ENCODE measurements at places on chromosomes 2 and 18.

GRCh38 chr2:72097276-72097675 is 50.4 kb downstream of the CYP26B1 start:
- no peak overlapping the region for H3K27ac ChIP-seq
- no peak for DNase-seq
- H3K27me3 ChIP-seq = no peaks in the 10 kb centered on the region
- H3K4me1 ChIP-seq = no peaks in the 10 kb centered on the region

GRCh38 chr2:223591596-223591995 is 10.6 kb downstream of the SCG2 start:
- H3K4me3 ChIP-seq = no peak overlapping the region
- no peaks in the 10 kb centered on the region for H3K4me1 ChIP-seq
- DNase-seq = no peak

DNA sequence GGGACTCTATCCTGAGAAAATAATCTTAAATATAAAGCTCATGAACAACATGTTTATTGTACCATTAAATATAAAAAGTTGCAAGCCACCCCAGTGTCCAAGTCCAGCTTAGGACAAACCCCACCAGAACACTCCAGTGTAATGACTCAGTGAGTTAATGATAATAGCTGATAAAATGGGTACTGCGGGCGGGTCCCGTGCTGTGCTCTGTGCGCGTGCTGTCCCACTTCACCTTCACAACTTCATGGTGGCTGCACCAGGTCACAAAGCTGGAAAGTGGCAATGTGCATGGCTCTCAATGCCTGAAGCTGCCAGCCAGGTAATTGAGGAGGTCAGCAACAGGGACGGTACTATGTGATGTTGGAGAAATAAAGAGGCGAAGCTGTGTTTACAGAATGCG is 18.6 kb downstream of the DGKD start:
- H3K27ac ChIP-seq = no peak overlapping the region
- H3K4me3 ChIP-seq = no peak overlapping the region
- no peaks in the 10 kb centered on the region for H3K27me3 ChIP-seq
- DNase-seq = no peak
- no peaks in the 10 kb centered on the region for H3K36me3 ChIP-seq
- H3K4me1 ChIP-seq = peaks cover 8% of the 10 kb centered on the region

DNA sequence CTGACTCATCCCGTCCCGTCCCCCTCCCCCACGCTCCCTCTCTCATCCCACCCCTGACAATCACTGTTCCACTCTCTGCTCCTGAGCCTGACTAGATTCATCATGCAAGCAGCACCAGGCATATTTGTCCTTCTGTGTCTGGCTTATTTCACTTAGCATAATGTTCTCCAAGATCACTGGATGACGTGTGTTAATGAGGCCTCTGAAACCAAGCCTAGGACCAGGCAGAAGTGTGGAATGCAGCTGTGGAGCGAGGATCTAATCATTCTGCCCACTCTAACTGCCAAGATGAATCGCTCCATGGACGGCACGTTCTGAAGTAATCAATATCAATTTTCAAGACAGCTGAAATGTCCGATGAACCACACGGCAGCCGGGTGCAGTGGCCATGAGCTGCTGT is 122.4 kb upstream of the ZNF236 start:
- no peaks in the 10 kb centered on the region for H3K36me3 ChIP-seq
- H3K4me3 ChIP-seq = no peak overlapping the region
- no peaks in the 10 kb centered on the region for H3K27me3 ChIP-seq
- no peak overlapping the region for H3K27ac ChIP-seq
- H3K4me1 ChIP-seq = no peaks in the 10 kb centered on the region

DNA sequence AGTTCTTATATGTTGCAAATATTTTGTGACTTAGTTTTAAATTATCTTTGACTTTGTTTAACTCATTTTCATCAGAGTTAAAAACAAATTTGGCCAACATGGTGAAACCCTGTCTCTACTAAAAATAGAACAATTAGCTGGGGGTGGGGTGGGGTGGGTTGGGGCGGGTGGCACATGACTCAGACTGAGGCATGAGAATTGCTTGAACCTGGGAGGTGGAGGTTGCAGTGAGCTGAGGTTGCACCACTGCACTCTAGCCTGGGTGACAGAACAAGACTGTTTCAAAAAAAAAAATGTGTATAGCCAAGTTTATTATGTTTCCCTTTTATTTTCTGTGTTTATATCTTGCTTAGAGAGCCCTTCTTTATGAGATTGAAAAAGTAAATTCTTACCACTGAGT is 14.2 kb upstream of the LIPG start:
- no peaks in the 10 kb centered on the region for H3K27me3 ChIP-seq
- H3K4me3 ChIP-seq = no peak overlapping the region
- no peak for DNase-seq
- H3K36me3 ChIP-seq = no peaks in the 10 kb centered on the region
- no peaks in the 10 kb centered on the region for H3K4me1 ChIP-seq

GRCh38 chr2:136310797-136311603 is 193.1 kb upstream of the CXCR4 start:
- H3K27ac ChIP-seq = no peak overlapping the region
- no peaks in the 10 kb centered on the region for H3K4me1 ChIP-seq
- no peaks in the 10 kb centered on the region for H3K36me3 ChIP-seq
- H3K27me3 ChIP-seq = no peaks in the 10 kb centered on the region
- H3K4me3 ChIP-seq = no peak overlapping the region

DNA sequence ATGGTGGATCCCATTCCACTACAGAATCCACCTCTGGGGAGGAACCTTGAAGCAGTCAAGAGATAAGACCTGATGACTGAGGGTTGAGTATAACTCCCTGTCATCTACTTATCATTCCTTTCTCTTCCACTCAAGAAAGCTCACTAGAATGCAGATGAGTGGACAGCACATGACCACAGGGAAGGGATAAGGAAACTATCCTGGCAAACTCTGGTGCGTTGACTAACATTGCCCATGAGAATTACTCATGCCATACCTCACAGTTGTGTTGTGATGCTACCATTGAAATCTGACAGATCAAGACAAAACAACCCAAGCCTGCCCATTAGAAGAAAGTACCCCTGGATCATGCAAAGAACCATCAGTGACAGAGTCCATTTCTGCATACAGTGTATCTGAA is 26.5 kb downstream of the SLC16A14 start:
- H3K4me3 ChIP-seq = no peak overlapping the region
- no peak for DNase-seq
- H3K4me1 ChIP-seq = no peaks in the 10 kb centered on the region
- no peak overlapping the region for H3K27ac ChIP-seq
- no peaks in the 10 kb centered on the region for H3K36me3 ChIP-seq
- no peaks in the 10 kb centered on the region for H3K27me3 ChIP-seq

GRCh38 chr2:53334610-53335009 is 433.0 kb upstream of the CHAC2 start:
- H3K27ac ChIP-seq = no peak overlapping the region
- no peak overlapping the region for H3K4me3 ChIP-seq
- H3K36me3 ChIP-seq = no peaks in the 10 kb centered on the region
- H3K27me3 ChIP-seq = no peaks in the 10 kb centered on the region
- no peaks in the 10 kb centered on the region for H3K4me1 ChIP-seq

DNA sequence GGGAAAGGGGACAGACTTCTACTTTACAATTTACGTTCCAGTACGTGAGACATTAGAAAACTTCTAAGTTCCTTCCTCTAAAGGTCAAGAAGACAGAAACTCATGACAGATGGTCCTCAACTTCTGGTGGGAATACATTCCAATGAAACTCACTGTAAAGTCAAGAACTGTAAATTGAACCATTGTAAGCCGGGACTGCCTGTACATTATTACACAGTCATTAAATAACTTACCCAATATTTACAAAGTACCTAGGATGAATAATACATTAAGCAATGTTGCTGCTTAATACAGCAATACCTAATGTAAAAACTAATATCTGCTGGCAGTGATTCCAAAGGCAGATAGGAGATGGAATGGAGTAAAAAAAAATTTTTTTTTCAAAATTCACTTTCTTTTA is 51.9 kb downstream of the CDH2 start:
- no peak overlapping the region for H3K27ac ChIP-seq
- no peaks in the 10 kb centered on the region for H3K36me3 ChIP-seq
- no peaks in the 10 kb centered on the region for H3K27me3 ChIP-seq
- no peak for DNase-seq

- no peak overlapping the region for H3K4me3 ChIP-seq
- no peak for DNase-seq
- H3K4me1 ChIP-seq = no peaks in the 10 kb centered on the region
- H3K27me3 ChIP-seq = no peaks in the 10 kb centered on the region
- H3K36me3 ChIP-seq = no peaks in the 10 kb centered on the region
- no peak overlapping the region for H3K27ac ChIP-seq
These were observed 401.1 kb downstream of the BCL11A start for GRCh38 chr2:60152226-60152833.

DNA sequence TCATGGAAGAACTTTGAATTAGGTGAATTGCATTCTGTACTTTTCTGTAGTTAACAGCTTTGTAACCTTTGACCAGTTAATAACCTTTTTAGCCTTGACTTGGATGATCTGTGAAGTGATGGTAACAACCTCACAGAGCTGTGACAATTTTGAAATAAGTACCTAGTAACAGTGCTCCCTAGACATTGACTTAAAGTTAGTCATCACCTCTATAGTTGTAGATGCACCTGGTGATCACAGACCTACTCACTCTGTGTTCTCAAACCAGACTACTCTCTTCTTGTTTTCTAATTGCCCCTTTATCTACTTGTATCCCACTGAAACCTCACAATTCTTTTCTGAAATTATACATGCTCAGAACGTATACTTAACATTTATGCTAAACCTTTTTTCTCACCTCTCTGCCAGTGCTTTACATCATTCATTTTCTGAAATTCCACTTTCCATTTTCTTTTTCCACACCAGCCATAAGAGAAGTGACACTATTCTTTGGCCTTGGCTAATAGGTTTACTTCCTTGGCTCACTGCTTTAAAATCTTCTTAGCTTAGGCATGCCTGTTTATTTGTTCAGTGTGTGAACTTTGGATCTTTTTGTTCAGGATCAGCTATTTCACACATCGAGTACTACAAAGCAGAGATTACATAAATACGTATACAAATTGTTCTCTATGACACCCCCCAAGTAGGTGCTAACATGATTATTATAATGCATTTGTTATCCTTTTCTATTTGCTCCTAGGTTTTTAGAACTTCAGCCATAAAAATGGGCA is 9.3 kb downstream of the YPEL5 start:
- no peak overlapping the region for H3K4me3 ChIP-seq
- peaks cover 61% of the 10 kb centered on the region for H3K4me1 ChIP-seq
- H3K27me3 ChIP-seq = no peaks in the 10 kb centered on the region
- no peak overlapping the region for H3K27ac ChIP-seq
- peaks cover 25% of the 10 kb centered on the region for H3K36me3 ChIP-seq
- DNase-seq = no peak

DNA sequence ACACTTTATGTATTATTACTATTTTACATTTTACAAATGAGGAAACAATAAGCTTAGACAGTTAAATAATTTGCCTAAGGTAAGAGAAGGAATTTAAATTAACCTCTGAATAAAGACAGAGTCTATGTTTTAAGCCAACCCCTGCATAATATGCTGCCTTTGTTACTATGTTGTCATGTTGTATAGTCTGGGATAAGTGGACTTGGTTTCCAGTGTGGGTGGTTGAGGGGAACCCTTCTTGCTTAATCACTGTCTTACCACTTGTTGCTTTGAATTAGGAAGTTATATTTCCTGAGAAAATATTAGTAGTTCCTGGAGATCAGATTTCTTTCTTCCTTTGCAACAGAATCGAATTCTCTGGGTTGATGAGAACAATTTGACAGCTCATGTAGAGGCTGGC is 52.6 kb downstream of the AGPS start:
- DNase-seq = no peak
- H3K27me3 ChIP-seq = no peaks in the 10 kb centered on the region
- H3K4me1 ChIP-seq = no peaks in the 10 kb centered on the region
- H3K27ac ChIP-seq = no peak overlapping the region
- H3K36me3 ChIP-seq = peaks cover 13% of the 10 kb centered on the region

DNA sequence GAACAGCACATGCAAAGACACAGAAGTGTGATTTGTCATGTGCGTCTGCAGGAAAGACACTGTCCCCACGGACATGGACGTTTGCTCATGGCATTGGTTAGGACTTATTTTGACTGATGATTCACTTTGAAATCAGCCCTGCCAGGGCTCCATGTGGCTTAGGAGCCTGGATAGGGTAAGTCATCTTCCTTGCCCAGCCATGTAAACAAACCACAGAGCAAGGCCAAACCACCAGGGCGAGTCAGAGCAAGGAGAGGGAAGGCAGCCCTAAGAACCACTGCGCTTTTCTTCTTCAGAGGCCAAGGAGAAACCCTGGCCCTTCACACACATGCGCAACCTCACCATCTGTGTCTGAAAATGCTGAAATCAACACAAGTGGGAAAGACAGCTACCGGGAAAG is 88.8 kb downstream of the GFPT1 start:
- no peaks in the 10 kb centered on the region for H3K4me1 ChIP-seq
- H3K36me3 ChIP-seq = no peaks in the 10 kb centered on the region
- no peak overlapping the region for H3K27ac ChIP-seq
- no peaks in the 10 kb centered on the region for H3K27me3 ChIP-seq
- no peak for DNase-seq

GRCh38 chr2:129803032-129803431 is 176.4 kb upstream of the RAB6C start:
- no peaks in the 10 kb centered on the region for H3K27me3 ChIP-seq
- H3K27ac ChIP-seq = no peak overlapping the region
- no peaks in the 10 kb centered on the region for H3K36me3 ChIP-seq
- H3K4me3 ChIP-seq = no peak overlapping the region
- no peaks in the 10 kb centered on the region for H3K4me1 ChIP-seq

DNA sequence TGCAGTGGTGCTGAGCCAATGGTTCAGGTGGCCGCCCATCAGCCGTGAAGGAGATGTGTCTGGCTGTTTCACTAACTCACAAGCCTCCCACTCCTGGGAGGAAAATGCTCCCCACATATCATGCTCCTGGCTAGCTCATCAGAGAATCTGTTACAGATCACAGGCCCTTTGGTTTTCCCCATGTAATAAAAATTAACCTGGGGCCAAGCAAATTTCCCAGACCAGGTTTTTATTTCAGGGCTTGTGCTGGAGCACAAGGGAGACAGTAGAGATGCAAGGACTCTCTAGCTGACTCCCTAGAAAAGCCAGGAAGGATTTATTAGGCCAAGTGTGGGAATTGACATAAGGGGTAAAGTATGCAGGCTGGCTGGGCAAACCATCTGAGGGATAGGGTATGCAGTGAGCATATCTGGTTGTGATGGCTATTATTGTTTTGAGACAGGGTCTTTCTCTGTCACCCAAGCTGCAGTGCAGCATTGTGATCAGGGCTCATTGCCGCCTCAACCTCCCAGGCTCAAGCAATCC is 40.6 kb upstream of the CCBE1 start:
- DNase-seq = no peak
- H3K4me1 ChIP-seq = no peaks in the 10 kb centered on the region
- H3K4me3 ChIP-seq = no peak overlapping the region
- no peaks in the 10 kb centered on the region for H3K36me3 ChIP-seq
- H3K27me3 ChIP-seq = no peaks in the 10 kb centered on the region

- H3K27me3 ChIP-seq = no peaks in the 10 kb centered on the region
- peaks cover 36% of the 10 kb centered on the region for H3K4me1 ChIP-seq
- no peak overlapping the region for H3K27ac ChIP-seq
- H3K36me3 ChIP-seq = no peaks in the 10 kb centered on the region
- no peak overlapping the region for H3K4me3 ChIP-seq
- DNase-seq = no peak
These were observed 7.7 kb downstream of the SLC1A4 start for GRCh38 chr2:64996871-64997307.

GRCh38 chr2:20884829-20885228 is 61.9 kb upstream of the LDAH start:
- no peaks in the 10 kb centered on the region for H3K27me3 ChIP-seq
- no peak overlapping the region for H3K4me3 ChIP-seq
- H3K36me3 ChIP-seq = no peaks in the 10 kb centered on the region
- no peak for DNase-seq

Data from thoracic aorta (tissue), 2 donors.